ENCODE measurements at places on chromosomes 3 and 15.

DNA sequence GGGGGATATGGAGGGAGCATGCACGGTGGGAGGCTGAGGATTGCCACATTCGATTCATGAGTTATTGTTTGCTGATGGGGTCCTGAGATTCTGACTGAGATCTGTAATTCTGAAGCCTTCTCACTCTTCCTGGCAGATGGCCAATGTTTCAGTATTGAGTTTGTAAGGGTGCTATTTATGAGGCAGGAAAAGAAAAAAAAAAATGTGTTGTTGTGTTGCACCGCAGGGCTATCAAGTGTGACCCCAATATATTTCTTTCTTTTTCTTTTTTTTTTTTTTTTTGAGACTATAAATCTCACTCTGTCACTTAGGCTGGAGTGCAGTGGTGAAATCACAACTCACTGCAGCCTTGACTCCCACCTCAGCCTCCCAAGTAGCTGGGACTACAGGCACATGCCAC is 3.2 kb upstream of the SENP2 start:
- DNase-seq: peak; percentile 8
- H3K27ac ChIP-seq: no peak overlapping the region
- H3K27me3 ChIP-seq: no peaks in the 10 kb centered on the region
- no peaks in the 10 kb centered on the region for H3K4me1 ChIP-seq
- H3K36me3 ChIP-seq: no peaks in the 10 kb centered on the region

DNA sequence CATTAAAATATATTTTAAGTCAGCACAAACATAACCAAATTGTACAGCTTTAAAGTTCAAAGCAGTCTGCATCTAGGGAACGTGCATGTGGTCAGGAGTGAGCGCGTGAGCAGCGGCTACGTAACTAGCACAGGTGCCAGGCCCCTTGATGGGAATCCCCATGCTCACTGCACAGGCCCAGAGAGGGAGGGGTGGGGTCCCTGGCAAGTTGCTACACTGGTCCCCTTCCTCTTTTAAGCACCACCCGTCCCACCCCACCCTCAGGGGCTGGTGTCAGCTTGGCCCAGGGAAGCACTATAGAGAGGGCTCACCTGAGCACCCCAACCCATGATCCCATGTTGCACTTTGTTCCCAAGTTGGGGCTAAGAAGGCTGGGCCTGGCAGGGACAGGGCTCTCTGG is 835 bp upstream of the GMPPB start:
- no peak for DNase-seq
- H3K27ac ChIP-seq: peak overlapping the region; percentile 69
- peak overlapping the region; percentile 77 for H3K4me3 ChIP-seq
- H3K4me1 ChIP-seq: no peaks in the 10 kb centered on the region
- H3K27me3 ChIP-seq: no peaks in the 10 kb centered on the region

DNA sequence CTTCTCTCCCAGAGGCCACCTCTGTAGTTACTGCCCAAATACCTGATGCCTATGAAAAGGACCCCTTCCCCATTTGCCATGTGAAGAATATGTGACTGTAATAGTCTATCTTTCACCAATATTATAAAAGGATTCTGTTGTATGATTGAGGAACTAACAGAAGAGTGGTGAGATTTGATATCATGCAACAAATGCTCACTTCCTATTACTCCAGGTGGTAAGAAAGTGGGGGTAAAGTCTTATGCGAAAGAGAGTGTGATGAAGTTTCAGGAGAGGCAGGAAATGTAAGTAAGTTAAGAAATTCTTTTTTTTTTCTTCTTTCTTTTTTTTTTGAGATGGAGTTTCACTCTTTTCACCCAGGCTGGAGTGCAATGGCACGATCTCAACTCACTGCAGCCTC is 24.4 kb upstream of the RAP2B start:
- H3K4me3 ChIP-seq: no peak overlapping the region
- no peak overlapping the region for H3K27ac ChIP-seq
- H3K4me1 ChIP-seq: peaks cover 14% of the 10 kb centered on the region
- H3K27me3 ChIP-seq: no peaks in the 10 kb centered on the region
- no peaks in the 10 kb centered on the region for H3K36me3 ChIP-seq

GRCh38 chr3:63094642-63095408 is 183.3 kb upstream of the SYNPR start:
- no peaks in the 10 kb centered on the region for H3K36me3 ChIP-seq
- no peaks in the 10 kb centered on the region for H3K4me1 ChIP-seq
- H3K27ac ChIP-seq: no peak overlapping the region
- DNase-seq: no peak
- H3K4me3 ChIP-seq: no peak overlapping the region
- H3K27me3 ChIP-seq: no peaks in the 10 kb centered on the region

- H3K4me1 ChIP-seq: peaks cover 32% of the 10 kb centered on the region
- H3K27me3 ChIP-seq: no peaks in the 10 kb centered on the region
- peak overlapping the region; percentile 47 for H3K27ac ChIP-seq
Observed at GRCh38 chr3:39088889-39089288, 18.5 kb downstream of the GORASP1 start.

GRCh38 chr3:25500706-25501210 is 72.7 kb downstream of the RARB start:
- no peak overlapping the region for H3K27ac ChIP-seq
- no peaks in the 10 kb centered on the region for H3K4me1 ChIP-seq
- DNase-seq: no peak
- H3K27me3 ChIP-seq: no peaks in the 10 kb centered on the region
- no peak overlapping the region for H3K4me3 ChIP-seq

- no peaks in the 10 kb centered on the region for H3K4me1 ChIP-seq
- H3K36me3 ChIP-seq: peaks cover 5% of the 10 kb centered on the region
- no peak overlapping the region for H3K27ac ChIP-seq
- H3K4me3 ChIP-seq: no peak overlapping the region
Observed at GRCh38 chr15:80159811-80160569, 7.2 kb downstream of the FAH start.

DNA sequence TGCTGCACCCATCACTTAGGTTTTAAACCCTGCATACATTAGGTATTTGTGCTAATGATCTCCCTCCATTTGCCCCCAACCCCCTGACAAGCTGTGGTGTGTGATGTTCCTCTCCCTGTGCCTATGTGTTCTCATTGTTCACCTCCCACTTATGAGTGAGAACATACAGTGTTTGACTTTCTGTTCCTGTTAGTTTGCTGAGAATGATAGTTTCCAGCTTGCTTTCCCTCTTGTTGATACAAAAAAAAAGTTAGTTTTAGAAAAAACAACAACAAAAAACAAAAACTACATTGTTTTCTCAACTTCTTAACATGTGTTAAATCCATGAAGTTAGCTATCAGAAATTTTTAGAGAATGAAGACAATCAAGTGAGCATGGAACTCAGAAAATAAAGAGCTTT is 953.0 kb downstream of the VGLL3 start:
- H3K36me3 ChIP-seq: no peaks in the 10 kb centered on the region
- H3K27me3 ChIP-seq: no peaks in the 10 kb centered on the region
- H3K4me1 ChIP-seq: no peaks in the 10 kb centered on the region
- DNase-seq: no peak
- H3K4me3 ChIP-seq: no peak overlapping the region
- H3K27ac ChIP-seq: no peak overlapping the region

DNA sequence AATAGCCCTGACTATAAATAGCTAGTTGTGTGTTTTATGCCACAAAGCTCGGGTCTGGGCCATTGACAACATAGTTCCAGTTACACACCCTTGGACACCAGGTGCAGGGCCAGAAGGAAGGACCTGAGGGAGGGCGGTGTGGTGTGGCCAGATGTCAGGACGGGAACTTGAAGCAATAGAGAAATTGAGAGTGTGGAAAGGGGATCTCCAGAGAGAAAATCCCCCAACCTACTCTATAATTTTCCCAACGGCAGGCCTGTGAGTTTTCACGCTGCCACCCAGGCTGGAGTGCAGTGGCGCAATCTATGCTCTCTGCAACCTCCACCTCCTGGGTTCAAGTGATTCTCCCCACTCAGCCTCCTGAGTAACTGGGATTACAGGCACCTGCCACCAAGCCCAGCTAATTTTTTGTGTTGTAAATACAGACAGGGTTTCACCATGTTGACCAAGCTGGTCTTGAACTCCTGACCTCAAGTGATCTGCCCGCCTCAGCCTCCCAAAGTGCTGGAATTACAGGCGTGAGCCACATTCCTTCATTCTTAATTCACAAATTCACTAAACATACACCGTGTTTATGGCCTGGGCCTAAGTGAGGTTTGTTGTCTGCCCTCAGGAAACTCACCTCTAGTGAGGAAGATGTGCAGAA is 70.8 kb upstream of the KLF13 start:
- no peak overlapping the region for H3K4me3 ChIP-seq
- no peak overlapping the region for H3K27ac ChIP-seq
- H3K36me3 ChIP-seq: no peaks in the 10 kb centered on the region
- peaks cover 8% of the 10 kb centered on the region for H3K4me1 ChIP-seq
- H3K27me3 ChIP-seq: no peaks in the 10 kb centered on the region
- DNase-seq: no peak

DNA sequence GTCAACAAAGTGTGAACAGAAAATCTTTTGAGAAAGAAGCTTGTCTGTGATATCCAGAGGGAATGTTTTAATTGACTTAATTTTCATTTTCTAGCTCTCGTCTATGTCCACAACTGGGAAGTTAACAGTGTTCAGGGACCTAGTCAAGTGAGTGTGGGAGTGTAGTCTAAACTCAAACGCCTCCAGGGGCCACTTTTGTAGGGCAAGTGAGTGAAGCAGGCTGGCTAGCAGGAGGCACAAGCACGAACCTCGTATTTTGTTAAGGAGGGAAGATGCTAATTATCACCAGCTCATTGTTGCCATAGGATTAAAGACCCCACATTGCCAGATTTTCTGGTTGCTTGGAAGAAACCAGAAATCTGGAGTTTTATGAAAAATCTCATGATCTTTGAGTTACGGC is 135.8 kb downstream of the CPNE4 start:
- DNase-seq: no peak
- H3K36me3 ChIP-seq: no peaks in the 10 kb centered on the region

DNA sequence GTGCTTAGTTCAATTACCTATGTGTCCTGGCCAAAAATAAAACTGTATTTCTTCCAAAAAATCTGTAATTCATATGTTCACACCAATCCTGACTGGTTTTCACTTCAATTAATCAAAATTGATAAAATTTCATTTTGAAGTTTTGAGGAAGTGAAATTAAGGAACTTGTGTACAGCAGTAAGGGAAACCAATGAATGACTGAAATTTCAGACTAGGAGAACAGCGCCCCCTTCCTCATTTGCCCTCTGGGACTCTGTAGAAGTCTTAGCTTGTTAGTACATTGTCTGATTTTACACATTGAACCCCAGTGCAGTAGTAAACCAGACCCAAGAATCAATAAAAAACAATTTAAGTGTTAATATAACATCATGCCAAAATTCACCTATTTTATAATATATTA is 495.3 kb upstream of the AGTR1 start:
- H3K4me3 ChIP-seq: no peak overlapping the region
- H3K27me3 ChIP-seq: no peaks in the 10 kb centered on the region
- H3K36me3 ChIP-seq: no peaks in the 10 kb centered on the region
- no peak for DNase-seq
- H3K27ac ChIP-seq: no peak overlapping the region
- peaks cover 4% of the 10 kb centered on the region for H3K4me1 ChIP-seq

GRCh38 chr3:33597257-33597689 is 120.8 kb downstream of the CLASP2 start:
- no peaks in the 10 kb centered on the region for H3K27me3 ChIP-seq
- no peak for DNase-seq
- H3K4me1 ChIP-seq: no peaks in the 10 kb centered on the region
- H3K4me3 ChIP-seq: no peak overlapping the region
- H3K36me3 ChIP-seq: no peaks in the 10 kb centered on the region

DNA sequence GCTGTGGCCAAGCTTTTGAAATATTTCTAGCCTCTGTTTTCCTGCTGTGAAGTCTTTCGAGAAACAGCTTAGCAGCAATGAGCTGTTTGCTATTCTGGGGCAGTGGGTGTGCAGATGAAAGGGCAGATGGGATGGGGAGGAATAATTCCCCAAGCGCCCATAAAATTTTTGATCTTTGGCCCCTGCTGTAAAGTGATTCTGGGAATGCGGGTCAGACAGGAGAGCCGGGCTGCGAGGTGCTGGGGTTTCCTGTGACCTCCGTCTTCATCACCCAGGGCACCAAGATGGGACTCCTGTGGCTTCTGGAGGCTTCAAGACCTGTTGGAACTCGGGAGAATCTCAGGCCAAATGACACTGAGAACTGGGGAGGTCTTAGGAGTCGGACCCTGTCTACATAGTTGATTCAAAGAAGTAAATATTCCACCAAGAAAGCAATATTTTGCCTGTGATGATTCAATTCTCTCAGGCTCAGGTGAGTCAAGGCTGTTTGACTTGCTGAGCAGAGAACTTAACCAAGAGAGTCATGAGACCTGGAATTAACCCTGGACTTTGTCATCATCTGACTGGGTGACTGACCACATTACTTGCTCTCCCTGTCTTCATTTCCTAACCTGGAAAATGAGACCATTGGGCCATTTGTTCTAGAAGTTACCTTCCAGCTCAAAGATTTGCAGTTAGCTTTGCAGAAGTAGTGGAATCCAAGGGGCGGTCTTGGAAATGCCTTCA is 86.4 kb downstream of the POLR2M start:
- H3K36me3 ChIP-seq: no peaks in the 10 kb centered on the region
- no peak overlapping the region for H3K27ac ChIP-seq
- no peak overlapping the region for H3K4me3 ChIP-seq
- H3K27me3 ChIP-seq: no peaks in the 10 kb centered on the region
- peaks cover 8% of the 10 kb centered on the region for H3K4me1 ChIP-seq

DNA sequence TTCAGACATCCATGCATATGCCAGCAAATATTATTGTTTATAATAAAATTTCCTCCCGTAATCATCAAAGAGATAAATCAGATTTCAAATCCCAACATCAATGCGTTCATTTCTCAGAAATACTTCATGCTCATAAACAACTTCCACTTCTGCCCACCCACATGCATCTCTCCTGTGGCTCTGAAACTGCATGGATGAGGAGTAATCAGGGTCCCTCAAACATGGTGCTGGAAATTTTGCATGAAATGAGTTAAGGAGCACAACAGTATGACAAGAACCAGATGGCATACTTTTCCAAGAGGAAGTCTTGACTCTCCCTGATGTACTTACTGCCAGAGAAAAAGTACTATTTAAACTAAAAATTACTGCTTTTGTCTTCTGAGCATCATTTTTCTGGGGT is 26.9 kb upstream of the MFSD1 start:
- H3K27me3 ChIP-seq: no peaks in the 10 kb centered on the region
- no peaks in the 10 kb centered on the region for H3K36me3 ChIP-seq
- no peak overlapping the region for H3K27ac ChIP-seq
- H3K4me3 ChIP-seq: no peak overlapping the region
- no peak for DNase-seq

- no peaks in the 10 kb centered on the region for H3K36me3 ChIP-seq
- DNase-seq: no peak
- H3K4me3 ChIP-seq: no peak overlapping the region
- H3K27ac ChIP-seq: no peak overlapping the region
- no peaks in the 10 kb centered on the region for H3K27me3 ChIP-seq
Observed at GRCh38 chr3:123082370-123083065, 15.7 kb downstream of the PDIA5 start.

GRCh38 chr3:128683957-128684356 is 33.3 kb upstream of the RPN1 start:
- DNase-seq: no peak
- no peaks in the 10 kb centered on the region for H3K27me3 ChIP-seq
- H3K36me3 ChIP-seq: no peaks in the 10 kb centered on the region
- no peak overlapping the region for H3K27ac ChIP-seq

Measured in SJCRH30 (cell line).